Activated effector memory CD4-positive, alpha-beta T cell treated with anti-CD3 and anti-CD28 coated beads, Interleukin-2, amount 50 U/mL, for 16 hours (primary cell): ENCODE measurements at places on chromosomes 2 and 18.

GRCh38 chr2:219508971-219509779 lies 5.1 kb upstream of the ASIC4 start:
- DNase-seq = no peak

DNA sequence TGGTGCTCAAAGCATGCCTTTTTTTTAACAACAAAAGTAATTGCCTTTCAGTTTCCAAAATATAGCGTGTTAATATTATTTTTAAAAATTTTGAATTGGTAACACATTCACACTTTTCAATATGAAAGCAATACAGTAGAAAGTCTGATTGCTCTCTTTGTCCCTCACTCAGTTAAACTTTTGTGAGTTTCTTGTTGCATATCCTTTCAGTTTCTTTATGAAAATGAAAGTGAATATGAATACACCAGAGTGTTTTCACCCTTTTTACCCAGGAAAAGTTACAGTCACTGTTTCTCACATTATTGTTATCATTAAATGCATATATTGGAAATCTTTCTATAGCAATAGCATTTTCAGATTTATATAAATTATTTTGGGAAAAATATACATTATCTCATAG lies 377.4 kb upstream of the CRIM1 start:
- DNase-seq = no peak

DNA sequence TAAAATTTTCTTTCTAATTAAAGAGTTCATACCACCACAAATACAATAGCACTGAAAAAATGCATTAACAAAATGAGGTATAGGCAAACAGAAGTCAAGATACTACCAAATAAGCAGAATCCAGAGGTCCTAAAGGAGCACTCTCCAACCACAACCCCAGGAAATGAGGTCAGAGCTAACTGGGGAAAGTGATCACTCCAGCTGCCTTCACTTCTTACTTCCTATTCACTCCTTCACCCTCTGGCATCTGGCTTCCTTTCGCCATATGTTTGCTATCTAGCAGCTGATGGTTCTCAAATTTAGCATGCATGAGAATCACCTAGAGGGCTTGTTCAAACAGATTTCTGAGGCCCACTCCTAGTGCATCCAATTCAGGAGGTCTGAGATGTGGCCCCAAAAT lies 212.6 kb upstream of the ACVR2A start:
- no peak for DNase-seq

DNA sequence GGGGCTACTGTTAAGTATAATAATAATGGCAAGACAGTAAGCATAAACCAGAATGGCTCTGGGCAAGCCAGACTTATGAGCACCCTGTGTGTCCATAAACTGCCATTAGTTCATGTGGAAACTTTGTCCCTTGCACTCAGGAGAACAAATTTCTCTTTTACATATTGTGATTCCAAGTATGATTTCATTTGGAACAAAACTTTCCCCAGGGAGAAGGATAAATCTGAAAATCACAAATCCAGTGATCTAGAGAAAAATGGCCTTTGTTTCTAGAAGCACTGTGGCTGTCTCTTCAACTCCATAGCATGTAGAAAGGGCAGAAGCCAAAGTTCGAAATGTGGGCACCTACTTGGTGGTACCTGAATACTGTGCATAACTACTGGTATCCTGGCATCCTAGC lies 823.7 kb upstream of the SOX11 start:
- no peak for DNase-seq

GRCh38 chr18:55048892-55049291 lies 89.6 kb upstream of the CCDC68 start:
- DNase-seq = no peak

DNA sequence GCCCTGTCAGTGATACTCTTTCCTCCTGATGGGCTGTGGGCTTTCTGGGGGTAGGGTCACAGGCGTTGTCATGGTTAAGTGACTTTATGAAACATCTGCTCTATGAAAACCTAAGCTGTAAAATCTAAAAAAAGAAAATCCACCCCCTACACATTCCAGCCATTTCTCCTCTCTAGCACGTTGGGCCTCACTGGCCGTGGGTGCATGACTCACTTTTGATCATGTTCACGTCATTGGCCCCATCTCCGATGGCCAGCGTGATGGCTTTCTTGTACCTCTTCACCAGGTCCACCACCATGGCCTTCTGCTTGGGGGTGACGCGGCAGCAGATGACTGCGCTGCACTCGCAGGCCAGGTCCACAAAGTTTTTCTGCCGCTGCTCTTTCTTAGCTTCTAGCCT lies 39.3 kb upstream of the NARS1 start:
- DNase-seq = no peak

DNA sequence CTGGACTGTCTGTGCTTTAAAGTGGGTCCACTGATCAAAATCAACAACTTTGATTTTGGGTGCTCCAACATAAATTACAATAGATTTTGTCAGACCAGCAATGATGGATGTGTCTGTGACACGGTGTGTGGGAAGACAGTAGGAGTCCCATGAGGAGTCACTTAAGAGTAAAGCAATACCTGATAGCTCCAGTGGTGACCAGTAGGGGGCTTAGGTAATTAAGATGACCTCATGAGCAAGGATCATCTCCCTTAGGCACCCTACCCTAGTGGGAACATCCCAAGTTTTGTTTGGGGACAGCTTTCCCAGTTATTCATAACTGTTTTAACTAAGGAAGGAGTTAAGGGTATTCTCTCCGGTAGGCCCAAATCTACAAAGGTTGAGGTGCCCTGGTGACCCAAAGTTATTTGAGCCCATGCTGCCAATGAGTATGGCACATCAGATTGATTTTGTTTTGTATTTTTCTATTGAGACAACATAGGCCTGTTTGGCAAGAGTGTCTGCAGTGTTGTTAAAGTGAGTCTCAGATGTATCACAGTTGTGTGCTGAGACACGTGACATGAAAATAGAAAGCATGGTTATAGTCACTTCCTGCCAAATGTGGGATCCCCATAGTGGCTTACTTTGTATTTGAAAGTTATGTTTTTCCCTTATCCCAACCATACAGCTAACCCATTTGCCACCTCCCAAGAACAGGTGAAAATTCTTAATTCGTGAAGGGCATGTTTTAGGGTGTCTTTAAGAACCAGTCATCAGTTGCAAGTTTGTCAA lies 1337.6 kb upstream of the SLC39A10 start:
- DNase-seq = no peak
